RKO (cell line): ENCODE measurements at places on chromosomes 4 and X.

GRCh38 chr4:181711387-181711786 is 531.8 kb upstream of the TENM3 start:
- no peak for DNase-seq

- DNase-seq, result no peak
Measured at GRCh38 chr4:1544861-1545281, 138.6 kb upstream of the NKX1-1 start.

DNA sequence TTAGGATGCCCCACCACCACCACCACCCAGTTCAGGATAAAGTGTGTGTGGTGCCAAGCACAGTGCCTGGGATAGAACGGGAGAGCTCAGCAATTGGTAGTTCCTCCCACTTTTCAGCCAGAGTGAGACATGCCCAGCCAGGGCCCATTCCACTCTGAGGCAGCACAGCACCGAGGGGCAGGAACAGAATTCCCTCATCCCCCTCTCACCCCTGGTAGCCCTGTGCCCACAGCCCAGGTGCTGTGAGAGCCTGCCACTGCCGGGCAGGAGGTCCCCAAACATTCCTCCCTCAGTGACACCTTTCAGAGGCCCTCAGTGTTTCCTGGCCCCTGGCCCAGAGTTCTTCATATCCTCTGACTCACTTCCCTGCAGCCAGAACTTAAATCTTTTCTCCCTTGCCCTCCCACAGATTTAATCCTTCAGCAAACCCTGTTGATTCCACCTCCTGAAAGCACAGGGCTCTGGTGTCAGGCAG is 8.1 kb downstream of the RIPPLY1 start:
- DNase-seq, result peak; percentile 83

DNA sequence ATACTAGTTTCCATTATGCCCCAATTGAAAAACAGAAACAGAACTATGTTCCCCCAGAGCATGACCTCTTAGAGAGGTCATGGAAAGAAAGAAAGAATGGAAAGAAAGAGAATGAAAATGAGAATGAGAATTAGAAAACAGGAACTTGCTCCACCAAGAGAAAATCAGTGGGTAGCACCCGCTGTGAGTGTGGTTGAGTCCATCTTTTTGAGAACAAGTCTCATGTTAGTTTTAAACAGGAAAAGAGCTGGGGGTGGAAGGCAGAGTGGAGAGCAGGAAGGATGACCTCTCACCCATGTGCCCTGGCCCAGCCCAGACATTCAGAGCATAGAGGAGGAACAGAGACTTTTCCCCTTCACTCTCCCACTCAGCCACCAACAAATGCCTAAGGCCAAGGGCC is 4.9 kb downstream of the GSX2 start:
- no peak for DNase-seq

DNA sequence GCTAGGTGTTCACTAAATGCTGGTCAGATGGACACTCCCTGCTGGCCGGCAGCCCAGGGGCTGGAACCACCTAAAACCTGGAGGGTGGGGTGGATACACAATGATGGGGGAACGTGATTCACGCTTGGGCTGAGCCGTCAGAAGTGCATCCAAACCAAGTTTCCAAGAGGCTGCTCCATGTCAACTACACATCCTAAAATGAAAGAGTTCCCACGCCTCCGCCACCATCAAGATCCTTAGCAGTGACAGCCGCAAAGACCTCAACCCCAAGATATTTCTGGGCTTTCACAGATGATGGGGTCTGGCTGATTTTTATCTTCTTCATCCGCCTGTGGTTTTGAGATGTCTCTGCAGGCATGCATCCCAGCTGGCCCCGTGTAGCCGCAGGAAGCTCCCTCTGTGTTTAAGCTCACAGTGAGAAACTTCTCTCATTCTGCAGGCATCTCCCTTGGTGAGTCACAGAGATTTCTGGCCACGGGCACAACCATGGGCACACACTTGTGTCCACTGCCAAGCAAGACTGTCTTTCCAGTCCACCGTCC is 84.4 kb downstream of the HTRA3 start:
- no peak for DNase-seq
